ENCODE measurements at places on chromosomes 7 and 10. TPM values are rescaled to one million over a fixed set of nuclear protein-coding genes. Genes with fewer than 3 reads are reported as not detected.

DNA sequence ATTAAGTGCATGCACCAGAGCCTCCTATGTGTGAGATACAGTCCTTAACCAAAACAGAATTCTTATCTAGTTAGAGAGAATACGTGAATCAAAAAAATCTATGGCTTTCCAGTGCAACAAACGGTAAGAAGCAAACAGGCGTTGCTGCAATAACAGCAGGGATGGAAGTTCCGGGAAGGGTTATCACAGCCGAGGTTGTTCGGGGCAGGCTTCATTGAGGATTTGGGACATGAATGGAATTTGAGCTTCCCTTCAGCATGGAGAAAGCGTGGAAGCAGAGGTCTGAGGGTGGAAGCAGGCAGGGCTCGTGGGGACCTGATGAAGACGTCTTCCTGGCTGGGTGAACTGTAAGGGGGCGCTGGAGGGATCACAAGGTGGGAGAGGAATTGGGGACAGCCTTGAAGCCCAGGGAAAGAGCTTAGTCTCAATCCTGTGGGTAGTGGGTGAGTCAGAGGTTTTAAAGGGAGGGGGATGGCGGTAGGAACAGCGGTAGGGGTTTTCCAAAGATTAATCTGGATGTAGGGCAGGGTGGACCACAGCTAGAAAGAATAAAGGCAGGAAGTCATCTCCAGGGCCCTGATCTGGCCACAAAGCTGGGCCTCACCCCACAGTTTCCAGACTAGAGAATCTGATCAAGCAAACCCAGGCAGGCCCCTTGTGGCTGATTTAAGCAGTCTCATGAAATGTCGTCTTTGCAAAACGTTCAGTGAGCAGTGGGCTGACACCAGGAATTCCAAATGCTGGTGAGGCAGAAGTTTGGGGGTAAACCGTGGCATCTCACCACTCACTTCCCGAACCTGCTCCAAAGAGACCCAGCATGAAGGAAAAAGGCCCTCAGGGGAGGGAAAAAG lies 65.1 kb downstream of the CALML3 start:
- no peak for DNase-seq

DNA sequence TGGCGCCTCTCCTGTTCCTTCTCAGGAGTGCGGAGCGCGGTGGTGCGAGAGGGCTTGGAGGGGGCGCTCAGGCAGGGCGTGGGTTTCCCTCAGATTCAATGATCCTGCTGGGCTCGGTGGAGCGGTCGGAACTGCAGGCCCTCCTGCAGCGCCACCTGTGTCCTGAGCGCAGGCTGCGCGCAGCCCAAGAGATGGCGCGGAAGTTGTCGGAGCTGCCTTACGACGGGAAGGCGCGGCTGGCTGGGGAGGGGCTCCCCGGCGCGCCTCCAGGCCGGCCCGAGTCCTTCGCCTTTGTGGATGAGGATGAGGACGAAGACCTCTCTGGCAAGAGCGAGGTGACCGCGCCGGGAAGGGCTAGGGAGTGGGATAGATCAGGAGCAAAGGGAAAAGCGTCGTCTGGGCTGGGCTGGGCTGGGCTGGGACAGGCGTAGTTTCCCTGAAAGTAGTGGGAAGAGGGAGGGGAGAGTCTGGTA lies 17.0 kb downstream of the FAM131B start:
- DNase-seq: no peak

DNA sequence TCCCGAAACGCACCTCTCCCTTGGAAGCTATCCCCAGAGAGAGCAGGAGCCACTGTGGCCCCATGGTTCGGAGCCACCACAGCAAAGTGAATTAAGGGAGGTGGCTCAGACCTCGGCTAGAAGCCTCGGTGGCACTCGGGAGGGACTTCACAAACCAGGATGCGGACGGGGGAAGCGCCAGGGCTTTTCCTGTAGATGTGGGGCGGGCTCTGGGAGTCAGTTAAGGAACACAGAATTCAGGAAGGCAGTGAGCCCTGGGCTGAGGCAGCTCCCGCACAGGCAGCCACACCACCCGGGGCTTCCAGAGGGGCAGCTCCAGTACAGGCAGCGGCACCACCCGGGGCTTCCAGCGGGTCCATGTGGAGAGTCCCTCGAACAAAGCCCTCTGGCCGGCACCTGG lies 42.7 kb upstream of the DPYSL4 start:
- no peak for DNase-seq

GRCh38 chr10:68166871-68167585 lies 57.7 kb downstream of the MYPN start:
- no peak for DNase-seq

DNA sequence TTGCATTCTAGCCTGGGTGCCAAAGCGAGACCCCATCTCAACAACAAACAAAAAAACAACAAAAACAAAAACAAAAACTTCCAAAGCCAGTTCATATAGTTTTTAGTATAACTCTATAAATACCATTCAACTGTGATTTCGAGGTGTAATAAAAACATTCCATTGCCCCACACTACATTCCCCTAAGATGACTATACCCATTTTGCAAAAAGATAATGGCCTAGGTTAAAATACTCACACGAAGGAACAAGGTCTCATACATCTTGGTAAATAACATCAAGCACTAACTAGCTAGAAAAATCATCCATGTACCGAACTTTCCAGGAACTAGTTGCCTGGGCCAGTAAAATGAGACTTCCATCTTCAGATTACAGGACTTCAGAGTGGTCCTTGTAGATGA lies 55.4 kb downstream of the GLI3 start:
- no peak for DNase-seq

DNA sequence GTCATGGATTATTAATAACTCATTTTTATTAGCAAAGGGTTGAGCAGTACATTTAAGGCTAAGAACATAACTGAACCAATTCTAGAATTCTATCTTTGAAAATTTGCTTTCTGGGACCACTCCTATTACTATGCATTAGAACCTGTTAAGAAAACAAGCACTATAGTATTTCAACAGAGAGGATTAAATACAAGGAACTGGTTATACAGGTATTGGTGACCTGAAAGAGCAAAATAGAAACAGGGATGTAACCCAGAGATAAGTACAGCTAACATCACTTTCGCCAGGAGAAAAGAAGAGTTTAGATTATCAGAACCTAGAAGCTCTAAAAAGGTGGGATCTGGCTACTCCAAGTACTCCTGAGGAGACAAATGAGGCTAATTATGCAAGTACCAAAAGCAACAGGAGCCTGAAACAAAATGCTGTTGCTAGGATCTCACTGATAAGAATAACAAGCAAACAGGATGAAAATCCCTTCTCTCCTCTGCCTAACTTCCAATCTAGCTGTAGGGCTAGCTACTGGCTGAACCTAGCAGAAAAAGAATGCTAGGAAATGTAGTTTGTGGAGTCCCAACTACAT lies 32.1 kb upstream of the ELAPOR2 start:
- DNase-seq: no peak

DNA sequence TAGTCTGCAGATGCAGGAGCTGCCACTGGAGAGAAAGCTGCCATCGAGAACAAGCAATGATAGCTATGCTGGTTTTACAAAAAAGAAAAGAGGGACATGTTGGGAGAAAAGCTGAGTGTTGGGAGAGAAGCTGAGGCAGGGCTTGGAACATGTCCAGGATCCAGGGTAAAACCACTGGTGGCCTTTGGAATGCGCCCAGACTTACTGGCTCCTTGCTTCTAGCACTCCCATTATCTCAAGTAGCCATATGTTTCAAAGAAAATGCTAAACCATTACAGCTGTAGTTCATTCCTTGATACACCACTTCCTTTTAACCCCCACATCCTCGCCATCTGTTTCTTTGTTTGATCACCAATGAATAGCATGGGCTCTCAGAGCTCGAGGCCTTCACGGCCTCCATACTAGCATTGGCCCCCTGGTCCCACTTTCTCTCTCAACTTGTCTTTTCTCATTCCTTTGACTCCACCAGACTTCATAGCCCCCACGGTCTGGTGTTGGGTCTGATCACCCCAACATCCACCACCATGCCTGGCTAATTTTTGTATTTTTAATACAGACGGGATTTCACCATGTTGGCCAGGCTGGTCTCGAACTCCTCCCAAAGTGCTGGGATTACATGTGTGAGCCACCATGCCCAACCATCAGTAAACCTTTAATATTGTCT lies 23.8 kb upstream of the PLAC9 start:
- no peak for DNase-seq

DNA sequence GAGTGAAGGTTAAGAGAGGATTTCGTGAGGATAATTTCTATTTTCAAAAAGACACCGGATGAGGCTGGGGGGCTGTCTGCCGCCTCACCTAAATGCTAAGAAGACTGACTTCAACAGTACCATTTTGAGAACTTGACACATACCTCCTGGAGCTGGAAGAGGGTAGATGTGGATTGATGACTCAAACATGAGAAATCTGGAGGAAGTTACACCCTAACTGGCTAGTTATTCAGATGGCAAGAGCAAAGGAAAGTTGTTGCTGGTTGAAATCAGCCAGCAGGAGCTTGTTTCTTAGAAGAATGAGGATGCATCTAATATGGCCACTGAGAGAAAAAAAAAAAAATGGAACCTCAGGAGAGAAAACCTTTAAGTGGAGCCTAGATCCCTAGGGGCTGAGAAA lies 76.2 kb upstream of the KIAA1217 start:
- DNase-seq: no peak

DNA sequence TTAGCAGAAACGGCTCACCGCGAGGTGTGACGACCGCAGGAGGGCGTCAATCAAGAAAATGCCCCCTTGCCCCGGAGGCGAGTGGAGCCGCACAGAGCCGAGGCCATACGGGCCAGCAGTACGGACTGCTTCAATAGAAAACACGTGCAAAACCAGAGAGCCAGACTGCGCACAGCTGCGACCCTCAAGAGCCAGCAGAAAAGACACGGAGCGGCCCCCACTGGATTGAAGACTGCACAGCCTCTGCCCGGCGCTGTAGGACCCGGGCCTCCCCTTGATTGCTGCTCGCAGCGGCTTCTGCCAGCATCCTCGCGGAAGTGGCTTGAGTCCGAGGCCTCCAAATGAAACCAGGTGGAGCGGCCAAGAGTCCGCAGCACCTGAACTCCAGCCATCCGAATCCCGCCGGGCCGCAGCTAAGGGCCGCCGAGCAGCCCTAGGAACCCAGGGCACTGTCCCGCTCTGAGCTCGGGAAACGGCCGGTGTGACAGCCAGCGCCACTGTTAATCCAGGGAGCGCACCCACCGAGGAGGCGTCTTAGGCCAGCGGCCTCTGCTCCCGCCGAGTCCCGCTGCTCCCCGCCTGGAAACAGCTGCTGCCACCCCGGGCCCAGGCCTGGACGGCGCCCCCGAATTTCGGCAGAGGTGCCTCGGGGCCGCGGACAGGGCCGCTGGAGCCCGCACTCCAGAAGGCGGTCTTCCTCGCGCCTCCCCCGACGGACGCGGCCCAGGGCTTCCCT lies 660 bp upstream of the HHEX start:
- DNase-seq: no peak

DNA sequence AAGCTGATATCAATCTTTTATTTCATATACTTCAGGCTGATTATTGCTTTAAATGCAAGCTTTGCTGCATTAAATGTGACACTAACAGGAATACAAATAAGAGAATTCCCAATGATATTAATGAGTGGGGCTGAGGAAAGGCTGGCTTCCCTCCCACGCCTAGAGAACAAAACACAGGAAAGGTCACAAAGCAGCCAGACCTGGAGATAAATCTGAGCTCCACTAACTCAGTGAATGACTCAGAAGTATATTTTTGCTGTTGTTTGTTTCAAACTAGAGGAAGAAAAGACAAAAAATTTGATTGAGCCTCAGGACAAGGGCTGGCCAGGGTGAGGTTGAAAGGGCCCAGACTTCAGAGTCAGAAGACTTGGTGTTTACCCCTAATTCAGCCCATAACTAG lies 88.1 kb downstream of the XPNPEP1 start:
- no peak for DNase-seq

DNA sequence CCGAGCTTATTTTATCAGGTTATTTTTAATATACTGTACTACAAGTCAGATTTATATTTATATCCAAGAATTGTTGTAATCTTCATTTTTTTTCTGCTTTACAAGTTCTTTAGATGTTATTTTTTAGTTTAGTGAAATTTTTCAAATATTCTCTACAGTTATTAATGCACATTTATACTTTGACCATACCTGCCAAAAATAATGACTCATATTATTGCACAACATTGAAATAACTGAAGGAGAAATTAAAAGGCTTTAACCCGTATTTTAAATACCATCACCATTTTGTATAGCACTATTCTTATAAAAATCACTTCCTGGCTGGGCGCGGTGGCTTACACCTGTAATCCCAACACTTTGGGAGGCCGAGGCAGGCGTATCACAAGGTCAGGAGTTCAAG lies 278.5 kb downstream of the BICC1 start:
- DNase-seq: no peak

DNA sequence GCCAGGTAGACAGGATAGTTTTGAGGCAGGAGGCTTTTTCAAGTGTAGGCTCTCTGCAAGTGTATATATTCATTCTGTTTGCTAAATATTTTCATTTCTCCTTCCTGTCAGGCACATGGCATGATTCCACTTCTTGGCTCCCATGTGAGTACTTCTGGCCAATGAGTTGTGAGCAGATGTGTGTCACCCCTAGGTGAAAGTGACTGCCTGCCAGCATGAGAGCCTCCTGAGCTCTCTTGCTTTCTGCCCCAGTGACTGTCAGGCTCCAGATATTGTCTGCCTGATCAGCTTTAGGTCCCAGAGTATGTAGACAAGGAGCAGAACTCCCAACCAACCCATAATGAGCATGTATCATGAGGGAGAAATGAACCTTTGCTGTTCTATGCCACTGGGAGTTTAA lies 257.6 kb upstream of the NPY start:
- DNase-seq: no peak

GRCh38 chr7:142412551-142413193 lies 154.8 kb upstream of the PRSS58 start:
- peak; percentile 71 for DNase-seq

GRCh38 chr7:36232971-36233550 lies 80.0 kb downstream of the EEPD1 start:
- no peak for DNase-seq

- no peak for DNase-seq
Observed at GRCh38 chr7:110397927-110398660, 692.8 kb upstream of the LRRN3 start.

The CYP2C19 gene
- total RNA-seq: not detected

The HOXA6 gene
- total RNA-seq: 0.33 TPM

The TSPAN12 gene
- 3.5 TPM for total RNA-seq

The AFAP1L2 gene
- 15.8 TPM for total RNA-seq

The ZNF22 gene
- total RNA-seq: 83.1 TPM

The TDRD1 gene
- 0.52 TPM for total RNA-seq

The ACTL6B gene
- 0.05 TPM for total RNA-seq

The SUN1 gene
- total RNA-seq: 38.4 TPM

The PTPN12 gene
- total RNA-seq: 24.9 TPM

The SPAM1 gene
- not detected for total RNA-seq
